ENCODE measurements at places on chromosomes 13 and 19.

GRCh38 chr13:28658539-28658795, 463 bp upstream of the POMP start:
- DNase-seq: no peak

- no peak for DNase-seq
Measured at GRCh38 chr19:50921426-50922316, 10.5 kb upstream of the KLK4 start.

DNA sequence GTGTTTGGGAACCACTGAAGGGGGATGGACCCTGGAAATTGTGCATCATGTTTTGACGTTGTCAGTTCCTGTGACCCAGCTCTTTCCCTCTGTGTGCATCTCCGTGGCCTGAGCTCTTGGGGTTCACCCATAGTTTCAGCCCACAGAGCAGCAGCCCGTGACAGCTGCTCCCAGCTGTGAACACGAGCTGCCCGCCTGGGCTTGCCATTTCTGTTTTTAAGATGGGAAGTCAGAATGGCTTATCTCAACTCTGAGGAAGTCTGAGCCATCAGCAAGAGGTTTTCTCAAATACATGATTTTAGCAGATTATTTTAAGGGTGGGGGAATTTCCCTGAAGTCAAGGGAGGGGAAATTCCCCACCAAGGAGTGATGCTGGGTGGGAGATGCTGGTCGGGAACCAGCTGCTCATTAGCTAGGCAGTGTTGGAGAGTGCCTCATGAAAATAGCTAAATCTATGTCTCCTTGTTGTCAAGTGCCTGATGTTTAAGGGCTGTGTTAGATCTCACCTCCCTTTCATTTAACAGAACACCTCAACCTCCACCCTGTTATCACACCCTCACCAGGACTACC, 34.8 kb upstream of the C1QTNF9 start:
- peak; percentile 56 for DNase-seq

DNA sequence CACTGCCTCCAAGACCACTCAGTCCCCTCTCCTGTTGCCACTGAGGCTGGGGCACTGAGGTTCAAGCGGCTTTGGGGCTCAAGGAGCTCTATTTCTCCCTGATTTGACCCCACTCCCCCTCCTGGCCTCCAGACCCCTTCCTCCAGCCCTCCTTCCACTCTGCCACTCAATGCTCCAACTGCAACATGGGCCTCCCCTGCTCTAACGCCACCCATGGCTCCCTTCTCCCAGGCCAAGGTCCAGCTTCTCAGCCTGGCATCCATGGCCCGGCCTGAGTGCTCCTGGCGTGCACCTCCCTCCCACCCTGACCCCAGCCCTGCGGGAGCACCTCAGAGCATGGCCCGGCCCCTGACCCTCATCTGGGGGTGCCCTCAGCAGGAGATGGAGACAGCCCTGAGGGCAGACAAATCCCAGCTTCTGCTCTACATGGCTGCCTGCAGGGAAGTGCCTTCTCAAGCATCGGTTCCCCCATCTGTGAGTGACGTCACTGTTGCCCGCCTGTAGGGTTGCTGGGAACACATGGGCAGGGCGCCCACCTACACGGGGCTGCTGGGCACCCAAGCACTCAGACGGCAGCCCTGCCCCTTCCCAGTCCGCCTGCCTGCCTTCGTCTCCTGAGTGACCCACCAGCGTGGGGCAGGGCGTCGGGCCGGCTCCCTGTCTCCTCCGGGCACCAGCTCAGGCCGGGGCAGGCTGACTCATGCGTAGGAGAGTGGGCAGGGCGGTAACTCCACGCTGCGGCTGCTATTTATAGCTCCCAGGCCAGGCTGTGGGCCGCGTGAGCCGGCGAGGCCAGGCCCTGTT, 1.6 kb upstream of the DIRAS1 start:
- no peak for DNase-seq

GRCh38 chr13:93079294-93079693, 147.3 kb upstream of the GPC6 start:
- DNase-seq: no peak

DNA sequence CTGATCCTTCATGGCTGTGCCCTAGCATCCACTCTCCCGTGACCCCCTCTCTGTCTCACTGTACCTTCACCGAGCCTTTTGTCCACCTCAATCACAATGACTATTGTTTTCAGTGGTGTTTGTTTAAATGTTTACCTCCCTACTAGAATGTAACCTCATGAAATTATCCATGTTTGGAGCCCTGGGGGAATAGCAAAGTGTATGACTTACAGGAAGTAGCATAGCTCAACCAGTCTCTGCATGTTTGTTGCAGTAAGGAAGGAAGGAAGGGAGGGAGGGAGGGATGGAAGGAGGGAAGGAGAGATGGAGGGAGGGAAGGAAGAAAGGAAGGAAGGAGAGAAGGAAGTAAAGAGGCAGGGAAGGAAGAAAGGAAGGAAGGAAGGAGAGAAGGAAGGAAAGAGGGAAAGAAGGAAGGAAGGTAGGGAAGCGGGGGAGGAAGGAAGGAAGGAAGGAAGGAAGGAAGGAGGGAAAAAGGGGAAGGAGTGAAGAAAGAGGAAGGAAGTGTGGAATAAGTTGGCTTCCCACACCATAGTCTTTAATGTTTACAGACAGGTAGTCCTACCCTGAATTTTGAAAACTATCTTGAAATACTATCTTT, 421.4 kb downstream of the COG6 start:
- DNase-seq: no peak

GRCh38 chr13:42272115-42272803, at the start of gene AKAP11:
AKAP11 (plus strand) TSS chr13:42272152; CDS start chr13:42286349, 14,197 bp downstream.
- DNase-seq: peak; percentile 30

DNA sequence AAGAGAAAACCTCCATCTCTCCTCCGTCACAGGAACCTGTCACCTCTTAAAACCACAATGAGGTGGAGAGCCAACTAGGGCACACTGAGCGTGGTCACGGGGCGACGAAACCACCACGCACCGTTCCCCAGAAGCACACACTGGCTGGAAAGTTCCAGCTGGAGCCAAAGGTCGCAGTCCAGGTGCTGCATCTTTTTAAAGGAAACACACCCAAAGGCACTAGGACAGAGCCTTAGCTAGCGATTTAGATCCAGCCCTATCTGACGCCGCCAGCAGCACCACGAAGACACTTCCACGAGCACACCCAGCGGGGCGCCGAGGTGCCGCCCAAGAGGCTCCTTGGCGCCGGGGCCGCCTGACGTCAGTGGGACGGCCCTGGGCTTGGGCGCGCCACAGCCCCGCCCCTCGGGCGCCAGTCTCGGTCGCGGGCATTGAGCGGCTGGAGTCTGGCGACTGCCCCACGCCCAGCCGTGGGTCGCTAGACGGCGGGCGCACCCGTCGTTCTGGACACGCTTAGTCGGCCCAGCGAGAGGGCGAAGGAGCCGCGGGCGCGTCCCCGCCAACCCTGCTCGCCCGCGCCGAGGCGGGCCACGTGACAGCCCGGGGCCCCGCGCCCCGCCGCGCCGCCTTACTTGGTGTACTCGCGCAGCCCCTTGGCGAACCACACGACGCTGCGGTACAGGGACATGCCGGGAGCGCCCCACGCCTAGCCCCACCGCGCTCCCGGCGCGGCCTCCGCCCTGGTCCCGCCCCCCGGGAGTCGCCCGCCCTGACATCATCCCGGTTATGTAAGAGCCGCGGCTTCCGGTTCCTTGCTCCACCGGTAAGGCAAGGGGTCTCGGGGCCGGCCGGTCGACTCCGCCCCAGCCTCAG, at the start of gene DHRS12:
DHRS12 (minus strand) TSS at position 742 of the 873 bp plus-strand sequence. CDS start 4,504 bp downstream, outside the sequence.
- DNase-seq: peak; percentile 76

DNA sequence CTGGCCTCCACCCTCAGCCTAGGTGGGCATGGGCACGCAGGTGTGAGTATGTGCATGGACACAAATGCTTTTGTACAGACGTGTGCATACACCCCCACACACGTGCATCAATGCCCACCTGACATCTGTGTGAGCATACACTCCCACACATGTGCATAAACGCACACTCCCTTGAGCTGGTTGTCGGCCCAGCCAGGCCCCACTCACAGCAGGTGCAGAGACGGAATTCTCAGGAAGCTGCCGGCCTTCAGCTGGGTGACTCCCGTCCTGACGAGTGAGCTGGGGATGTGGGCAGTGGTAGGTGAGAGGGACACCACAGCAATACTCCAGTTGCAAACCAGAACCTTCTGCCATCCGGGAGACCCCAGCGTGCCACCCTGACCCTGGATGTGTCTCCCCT, 1.0 kb downstream of the LGI4 start:
- no peak for DNase-seq

DNA sequence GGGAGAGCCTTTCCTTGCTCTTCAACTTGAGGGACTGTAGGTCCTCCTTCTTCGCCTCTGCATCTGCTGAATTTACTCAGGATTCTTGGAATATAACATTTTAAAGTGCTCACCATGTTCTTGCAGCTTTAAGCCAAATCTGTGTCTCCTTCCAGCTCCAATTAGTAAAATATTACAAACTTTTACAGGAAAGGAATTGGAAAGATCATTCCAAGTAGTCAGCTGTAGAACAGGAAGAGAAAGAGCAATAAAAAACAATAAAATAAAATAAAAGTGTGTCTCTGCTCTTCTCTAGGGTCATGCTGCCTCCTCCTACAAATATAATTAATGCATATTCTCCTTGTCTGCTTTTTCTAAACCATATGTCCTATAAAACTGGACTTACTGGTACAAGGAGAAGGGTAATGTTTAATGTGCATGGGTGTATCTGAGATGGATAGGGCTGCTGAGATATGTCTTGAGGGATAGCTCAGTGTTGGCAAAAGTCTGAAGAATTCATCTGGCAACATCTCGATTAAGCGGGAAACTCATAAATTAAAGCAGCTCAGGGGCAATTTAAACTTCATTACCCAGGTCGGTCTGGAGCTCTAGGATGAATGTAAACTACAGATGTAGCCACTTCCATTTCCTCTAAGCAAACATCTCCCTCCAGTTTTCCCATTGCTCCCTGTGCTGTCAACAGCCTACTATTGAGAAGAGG, 25.0 kb downstream of the ENOX1 start:
- no peak for DNase-seq

GRCh38 chr13:34657716-34658115, 284.4 kb upstream of the NBEA start:
- no peak for DNase-seq

GRCh38 chr13:59730026-59730425, 433.7 kb downstream of the DIAPH3 start:
- no peak for DNase-seq

- no peak for DNase-seq
Measured at GRCh38 chr19:12778017-12778904, 2.9 kb upstream of the HOOK2 start.

DNA sequence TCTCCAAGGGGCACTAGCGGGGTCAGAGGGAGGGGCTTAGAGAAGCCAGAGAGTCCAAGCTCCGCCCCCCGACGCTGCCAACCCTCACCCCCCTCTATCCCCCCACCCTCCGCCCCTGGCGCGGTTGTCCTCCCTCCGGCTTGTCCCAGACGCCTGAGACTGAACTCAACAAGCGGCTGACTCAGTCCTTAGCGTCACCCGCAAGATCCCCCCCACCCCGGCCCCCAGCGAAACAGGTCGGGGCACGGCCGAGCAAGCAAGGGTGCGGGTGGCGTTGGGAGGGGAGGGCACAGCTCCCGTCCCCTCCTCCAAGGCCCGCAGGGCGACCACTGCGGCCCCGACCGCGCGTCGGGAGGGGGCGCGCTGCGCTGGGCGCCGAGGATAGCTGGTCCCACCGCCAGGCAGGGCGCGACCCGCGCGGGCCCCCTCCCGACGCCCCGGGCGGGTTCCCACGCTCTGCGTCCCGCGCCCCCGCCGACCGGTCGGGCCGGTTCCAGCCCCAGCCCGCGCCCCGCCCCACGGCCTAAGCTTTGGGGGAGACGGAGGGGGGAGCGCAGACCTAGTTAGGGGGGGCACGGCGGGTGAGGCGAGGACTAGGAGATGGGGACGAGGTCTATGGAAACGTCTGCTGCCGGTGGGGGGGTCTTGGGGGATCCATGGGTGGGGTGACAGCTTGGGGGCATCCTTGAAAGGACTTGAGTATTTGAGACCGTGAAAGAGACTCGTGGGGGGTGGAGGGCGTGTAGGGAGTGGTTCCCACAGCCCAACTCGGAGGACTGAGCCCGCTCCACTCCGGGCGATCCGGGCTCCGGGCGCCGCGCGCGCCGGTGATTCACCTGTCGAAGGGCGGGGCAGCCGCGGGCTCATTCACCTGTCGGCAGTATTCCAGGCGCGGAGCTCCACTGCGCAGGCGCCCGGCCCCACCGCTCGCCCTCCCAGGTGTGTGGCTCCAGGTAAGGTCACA, 5.1 kb downstream of the NOTCH3 start:
- DNase-seq: no peak

DNA sequence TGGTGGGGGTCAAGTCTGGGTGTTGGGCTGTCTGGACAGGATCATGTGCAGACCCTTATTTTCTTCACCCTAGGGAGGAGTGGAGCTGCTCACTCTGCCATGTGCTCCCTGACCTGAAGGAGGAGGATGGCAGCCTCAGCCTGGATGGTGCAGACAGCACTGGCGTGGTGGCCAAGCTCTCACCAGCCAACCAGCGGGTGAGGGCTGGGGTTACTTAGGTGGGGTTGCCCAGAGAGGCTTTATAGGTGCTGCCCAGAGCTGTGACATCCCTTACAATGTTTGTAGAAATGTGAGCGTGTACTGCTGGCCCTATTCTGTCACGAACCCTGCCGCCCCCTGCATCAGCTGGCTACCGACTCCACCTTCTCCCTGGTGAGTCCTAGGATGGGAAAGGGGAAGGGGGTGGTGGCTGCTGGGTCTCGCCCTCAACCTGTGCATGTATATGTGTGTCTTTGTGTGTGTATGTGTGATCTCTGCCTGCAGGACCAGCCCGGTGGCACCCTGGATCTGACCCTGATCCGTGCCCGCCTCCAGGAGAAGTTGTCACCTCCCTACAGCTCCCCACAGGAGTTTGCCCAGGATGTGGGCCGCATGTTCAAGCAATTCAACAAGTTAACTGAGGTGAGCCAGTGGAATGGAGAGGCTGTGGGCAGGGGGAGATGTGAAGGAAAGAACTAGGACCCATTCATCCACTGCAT, 5.1 kb downstream of the CHMP2A start:
- no peak for DNase-seq

GRCh38 chr19:16002406-16003384, 53.9 kb downstream of the OR10H4 start:
- DNase-seq: no peak

DNA sequence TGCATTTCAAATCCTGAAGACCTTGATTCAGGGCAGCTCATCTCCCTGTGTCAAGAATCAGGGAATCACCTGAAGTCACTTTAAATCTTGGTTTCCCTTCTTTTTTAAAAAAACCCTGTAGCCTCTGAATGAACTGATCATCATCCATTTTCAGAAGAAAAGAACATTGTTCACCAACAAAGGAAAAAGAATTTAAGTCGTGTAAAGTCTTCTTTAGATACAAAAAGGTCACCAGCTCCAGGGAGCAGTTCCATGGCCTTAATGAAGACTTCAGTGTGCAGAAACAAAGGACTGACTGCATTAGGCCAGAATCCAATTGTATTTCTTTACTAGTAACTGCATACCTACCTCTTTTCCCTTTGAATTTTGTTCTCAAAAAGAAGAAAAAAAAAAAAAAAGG, 245.0 kb downstream of the ABCC4 start:
- no peak for DNase-seq

DNA sequence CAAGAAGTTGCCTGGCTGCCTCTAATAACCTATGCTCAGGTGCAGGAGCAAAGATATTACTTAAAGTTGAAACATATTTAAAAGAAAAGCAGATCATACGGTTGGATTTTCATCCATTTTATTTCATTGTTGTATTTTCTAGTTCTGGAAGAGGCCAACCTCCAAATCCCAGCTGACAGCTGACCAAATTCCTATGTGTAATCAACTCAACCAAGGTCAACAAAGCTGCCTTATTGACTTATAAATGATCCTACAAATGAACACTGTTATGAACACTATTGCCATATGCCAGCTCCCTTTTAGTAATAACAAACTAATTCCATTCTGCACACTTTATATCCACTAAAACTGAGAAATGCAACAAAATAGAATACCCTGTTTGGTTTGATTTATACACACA, 1537.4 kb downstream of the SLITRK1 start:
- no peak for DNase-seq

- no peak for DNase-seq
Measured at GRCh38 chr19:2375353-2376121, 15.5 kb downstream of the TMPRSS9 start.
